Neural crest cell (in vitro differentiated cells): ENCODE measurements at places on chromosomes 1 and 21. TPM values are rescaled to one million over a fixed set of nuclear protein-coding genes. Genes with fewer than 3 reads are reported as not detected.
A peak's percentile ranks its signal among the peaks of the same experiment; 100 is the strongest.

GRCh38 chr1:197798492-197798891 lies 23.2 kb upstream of the DENND1B start:
- peaks cover 4% of the 10 kb centered on the region for H3K4me1 ChIP-seq
- DNase-seq: no peak
- H3K27ac ChIP-seq: no peak overlapping the region
- H3K36me3 ChIP-seq: peaks cover 17% of the 10 kb centered on the region
- no peak overlapping the region for H3K4me3 ChIP-seq
- no peaks in the 10 kb centered on the region for H3K27me3 ChIP-seq

DNA sequence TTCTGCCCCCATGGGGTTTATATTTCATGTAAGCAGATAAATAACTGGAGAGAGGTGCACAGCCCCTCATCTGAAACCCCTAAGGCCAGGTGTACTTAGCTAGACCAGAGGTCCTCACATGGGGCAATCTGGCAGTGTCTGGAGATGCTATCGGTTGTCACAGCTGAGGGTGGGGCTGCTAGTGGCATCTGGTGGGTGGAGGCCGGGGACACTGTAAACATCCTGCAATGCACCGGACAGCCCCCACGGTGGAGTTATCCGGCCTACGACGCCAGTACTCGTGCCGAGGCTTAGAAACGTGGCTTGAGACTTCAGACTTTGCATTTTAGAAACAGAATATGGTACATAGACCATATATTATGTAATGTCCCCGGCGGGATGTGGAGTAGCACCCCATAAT lies 186.5 kb upstream of the VAMP3 start:
- no peak overlapping the region for H3K27ac ChIP-seq
- DNase-seq: no peak
- H3K4me3 ChIP-seq: no peak overlapping the region
- no peaks in the 10 kb centered on the region for H3K4me1 ChIP-seq
- no peaks in the 10 kb centered on the region for H3K36me3 ChIP-seq

GRCh38 chr1:34029954-34030353 lies 135.1 kb downstream of the CSMD2 start:
- H3K4me1 ChIP-seq: no peaks in the 10 kb centered on the region
- no peaks in the 10 kb centered on the region for H3K27me3 ChIP-seq
- H3K4me3 ChIP-seq: no peak overlapping the region
- H3K27ac ChIP-seq: no peak overlapping the region

DNA sequence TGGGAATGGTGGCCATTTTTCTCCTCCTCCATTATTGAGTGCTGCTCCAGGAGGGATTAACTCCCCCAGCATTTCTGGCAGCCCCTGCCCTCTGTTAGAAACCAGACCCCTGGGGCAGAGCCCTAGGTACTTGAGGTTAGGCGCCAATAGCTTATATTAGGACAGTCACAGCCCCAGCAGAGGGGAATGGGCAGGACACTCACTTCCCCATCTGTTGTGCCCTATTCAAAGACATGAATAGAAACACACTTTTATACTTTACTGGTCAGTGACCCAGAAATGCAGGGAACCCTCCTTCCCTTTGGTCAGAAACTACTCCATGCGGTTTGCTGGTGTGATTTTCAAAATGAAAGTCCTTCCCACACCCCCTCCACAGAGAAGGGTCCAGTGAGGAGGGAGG lies 267.7 kb downstream of the PTBP2 start:
- no peak overlapping the region for H3K4me3 ChIP-seq
- H3K4me1 ChIP-seq: no peaks in the 10 kb centered on the region
- H3K36me3 ChIP-seq: no peaks in the 10 kb centered on the region
- DNase-seq: no peak
- H3K27ac ChIP-seq: no peak overlapping the region

DNA sequence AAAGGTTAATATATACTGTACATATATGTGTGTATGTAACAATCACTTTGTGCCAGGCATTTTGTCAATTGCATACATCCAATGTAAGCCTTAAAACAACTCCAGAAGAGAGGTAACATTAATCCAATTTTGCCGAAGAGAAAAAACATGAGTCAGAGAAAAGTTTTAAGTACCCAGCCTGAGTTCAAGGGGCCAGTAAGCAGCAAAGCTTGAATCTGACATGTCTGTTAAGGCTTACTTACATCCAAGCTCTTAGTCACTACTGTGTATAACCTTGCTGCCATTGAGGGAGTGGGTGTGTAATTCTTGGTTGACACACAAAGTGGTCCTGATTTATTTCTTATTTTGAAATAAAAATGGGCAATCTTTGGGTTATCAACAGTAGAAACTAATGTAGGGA lies 360.4 kb upstream of the LYPLAL1 start:
- no peak for DNase-seq
- no peaks in the 10 kb centered on the region for H3K27me3 ChIP-seq
- H3K27ac ChIP-seq: no peak overlapping the region
- H3K4me3 ChIP-seq: no peak overlapping the region
- H3K36me3 ChIP-seq: no peaks in the 10 kb centered on the region

GRCh38 chr21:39663742-39664492 lies 51.2 kb downstream of the B3GALT5 start:
- DNase-seq: no peak
- H3K4me1 ChIP-seq: peaks cover 37% of the 10 kb centered on the region
- no peak overlapping the region for H3K27ac ChIP-seq
- no peak overlapping the region for H3K4me3 ChIP-seq
- H3K36me3 ChIP-seq: peaks cover 14% of the 10 kb centered on the region

DNA sequence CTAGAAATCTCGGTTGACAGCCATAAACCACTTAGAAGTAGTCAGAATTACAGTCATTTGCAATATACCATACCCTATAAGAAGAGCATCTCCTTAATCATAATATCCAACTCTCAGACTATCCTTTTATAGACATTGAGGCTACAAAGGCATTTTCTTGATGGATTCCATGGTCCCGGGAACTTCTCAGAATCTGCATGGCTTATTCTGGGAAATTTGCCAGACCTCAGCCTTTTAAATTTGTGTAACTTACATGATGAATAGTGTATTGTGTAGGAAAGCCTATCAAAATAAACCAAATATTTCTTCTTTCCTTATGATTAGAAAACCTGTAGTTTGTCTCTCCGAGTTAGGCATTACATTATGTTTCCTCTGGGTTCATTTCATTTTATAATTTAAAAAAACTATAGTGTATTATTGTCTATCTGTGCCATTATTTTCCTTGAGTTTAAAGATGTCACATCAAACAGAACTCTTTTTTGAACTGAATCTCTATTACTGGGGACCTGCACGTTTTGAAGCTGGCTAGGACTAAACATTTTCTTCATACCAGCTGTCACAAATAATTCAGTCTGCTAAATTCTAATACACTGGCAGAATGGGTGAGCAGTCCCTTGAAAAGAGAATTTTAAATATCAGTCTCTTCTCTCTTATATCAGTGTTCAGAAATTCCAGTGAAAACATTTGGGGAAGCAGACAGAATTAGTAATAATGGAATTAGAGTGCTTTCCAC lies 102.9 kb downstream of the GABPA start:
- H3K36me3 ChIP-seq: peaks cover 13% of the 10 kb centered on the region
- no peak overlapping the region for H3K4me3 ChIP-seq
- no peak overlapping the region for H3K27ac ChIP-seq
- peaks cover 6% of the 10 kb centered on the region for H3K4me1 ChIP-seq
- H3K27me3 ChIP-seq: peaks cover 6% of the 10 kb centered on the region

GRCh38 chr1:47558601-47559593 lies 121.1 kb downstream of the FOXD2 start:
- no peaks in the 10 kb centered on the region for H3K36me3 ChIP-seq
- no peak overlapping the region for H3K4me3 ChIP-seq
- H3K4me1 ChIP-seq: peaks cover 50% of the 10 kb centered on the region
- H3K27me3 ChIP-seq: peaks cover 19% of the 10 kb centered on the region
- H3K27ac ChIP-seq: no peak overlapping the region

DNA sequence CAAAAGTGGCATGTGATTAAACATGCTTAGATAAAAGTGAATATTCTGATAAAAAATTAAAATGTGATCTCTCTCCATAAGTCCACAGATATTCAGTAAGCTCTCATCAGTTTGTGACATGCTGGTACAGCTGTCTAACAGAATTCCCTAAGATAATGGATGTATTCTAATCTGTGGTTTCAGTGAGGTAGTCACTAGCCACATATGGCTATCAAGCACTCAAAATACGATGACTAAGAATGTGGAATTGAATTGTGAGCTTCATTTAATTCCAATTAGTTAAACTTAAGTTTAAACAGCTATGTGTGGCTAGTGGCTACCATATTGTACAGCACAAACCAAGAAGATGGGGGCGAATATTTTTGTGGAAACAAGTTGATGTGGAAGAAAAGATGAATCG lies 4.1 kb upstream of the REG4 start:
- no peaks in the 10 kb centered on the region for H3K36me3 ChIP-seq
- H3K4me1 ChIP-seq: no peaks in the 10 kb centered on the region
- H3K27me3 ChIP-seq: peaks cover 7% of the 10 kb centered on the region
- no peak overlapping the region for H3K4me3 ChIP-seq
- no peak for DNase-seq

DNA sequence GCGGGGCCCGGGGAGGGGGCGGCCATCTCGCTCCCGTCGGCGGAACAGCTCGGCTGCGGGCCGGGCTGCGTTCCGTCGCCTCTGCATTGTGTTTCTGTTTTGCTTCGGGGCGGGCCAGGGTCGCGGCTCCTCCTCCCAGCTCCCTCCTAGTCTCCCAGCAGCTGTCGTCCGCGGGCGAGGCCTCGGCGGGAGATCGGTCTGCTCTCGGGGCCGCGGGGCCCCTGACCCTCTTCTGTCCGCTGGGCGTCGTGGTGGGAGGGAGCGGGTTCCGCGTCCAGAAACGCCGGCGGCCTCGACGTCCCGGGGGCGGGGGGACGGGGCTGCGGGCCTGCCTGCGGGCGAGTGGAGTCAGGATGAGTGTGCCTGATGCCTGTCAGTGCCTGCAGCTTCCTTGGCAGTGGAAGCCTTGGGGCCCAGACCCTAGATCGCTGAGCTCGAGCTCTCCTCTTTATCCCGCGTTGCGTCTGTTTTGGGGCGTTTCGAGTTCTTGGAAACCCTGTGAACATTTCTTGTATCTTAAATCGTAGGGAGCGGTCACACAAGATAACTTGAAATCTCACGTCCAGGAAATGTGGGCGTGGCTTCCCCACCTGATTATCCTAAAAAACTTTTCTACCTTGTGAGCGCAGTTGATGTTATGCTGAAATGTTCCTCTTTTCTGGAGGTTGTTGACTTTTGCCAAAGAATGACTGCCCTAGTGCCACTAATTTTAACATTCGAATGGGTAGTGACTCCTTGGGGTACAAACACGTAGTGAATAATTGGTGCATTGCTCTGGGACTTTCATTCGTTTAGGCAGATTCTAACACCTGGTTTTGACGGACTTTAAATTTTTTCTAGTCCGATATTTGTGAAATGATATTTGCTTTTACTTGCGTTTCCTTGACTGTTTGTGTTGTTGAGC lies 676 bp downstream of the MORC3 start:
- peaks cover 29% of the 10 kb centered on the region for H3K4me1 ChIP-seq
- peak overlapping the region; percentile 58 for H3K27ac ChIP-seq
- DNase-seq: peak; percentile 64

GRCh38 chr1:51324251-51325010 lies 5.9 kb downstream of the TTC39A start:
- H3K27me3 ChIP-seq: peaks cover 19% of the 10 kb centered on the region
- H3K27ac ChIP-seq: no peak overlapping the region
- H3K36me3 ChIP-seq: no peaks in the 10 kb centered on the region
- H3K4me1 ChIP-seq: no peaks in the 10 kb centered on the region
- no peak for DNase-seq

GRCh38 chr1:85449356-85449755 lies 15.6 kb downstream of the DDAH1 start:
- no peak for DNase-seq
- no peak overlapping the region for H3K4me3 ChIP-seq
- peaks cover 6% of the 10 kb centered on the region for H3K36me3 ChIP-seq
- peaks cover 26% of the 10 kb centered on the region for H3K4me1 ChIP-seq
- H3K27me3 ChIP-seq: no peaks in the 10 kb centered on the region

- no peak overlapping the region for H3K4me3 ChIP-seq
- H3K27me3 ChIP-seq: peaks cover 11% of the 10 kb centered on the region
- no peak for DNase-seq
- peaks cover 39% of the 10 kb centered on the region for H3K4me1 ChIP-seq
Observed at GRCh38 chr1:7302873-7303272, 468.2 kb upstream of the VAMP3 start.

DNA sequence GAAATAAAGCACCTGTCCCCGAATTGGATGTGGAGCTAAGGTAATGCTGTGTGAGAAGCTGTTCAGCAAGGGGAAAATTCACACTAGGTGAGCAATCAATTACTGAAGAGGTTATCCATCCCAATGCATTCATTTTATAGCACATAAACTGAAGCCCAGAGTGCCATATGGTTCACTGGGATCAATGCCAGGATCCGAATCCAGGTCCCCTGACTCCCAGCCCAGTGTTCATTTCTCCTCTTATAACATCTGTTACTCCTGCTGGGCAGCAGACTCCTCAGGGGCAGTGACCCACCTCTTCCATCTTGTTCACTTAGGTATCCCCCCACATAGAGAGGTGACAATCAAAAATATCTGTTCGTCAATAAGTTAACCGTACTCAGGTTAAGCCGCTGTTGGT lies 13.2 kb upstream of the SEC16B start:
- no peaks in the 10 kb centered on the region for H3K27me3 ChIP-seq
- no peak for DNase-seq
- H3K4me3 ChIP-seq: no peak overlapping the region
- peaks cover 5% of the 10 kb centered on the region for H3K4me1 ChIP-seq
- no peak overlapping the region for H3K27ac ChIP-seq
- peaks cover 10% of the 10 kb centered on the region for H3K36me3 ChIP-seq

- H3K36me3 ChIP-seq: peaks cover 2% of the 10 kb centered on the region
- no peak for DNase-seq
- no peak overlapping the region for H3K4me3 ChIP-seq
- H3K27me3 ChIP-seq: no peaks in the 10 kb centered on the region
- H3K4me1 ChIP-seq: peaks cover 4% of the 10 kb centered on the region
- no peak overlapping the region for H3K27ac ChIP-seq
Observed at GRCh38 chr1:180494370-180494769, 8.0 kb downstream of the ACBD6 start.

GRCh38 chr1:20108366-20109123 lies 10.8 kb downstream of the PLA2G2D start:
- no peak overlapping the region for H3K4me3 ChIP-seq
- H3K4me1 ChIP-seq: peaks cover 20% of the 10 kb centered on the region
- no peak for DNase-seq
- H3K27ac ChIP-seq: peak overlapping the region; percentile 61

GRCh38 chr1:110580244-110580643 lies 25.9 kb downstream of the KCNA2 start:
- no peak overlapping the region for H3K4me3 ChIP-seq
- H3K27me3 ChIP-seq: no peaks in the 10 kb centered on the region
- H3K36me3 ChIP-seq: no peaks in the 10 kb centered on the region
- no peak for DNase-seq
- H3K27ac ChIP-seq: no peak overlapping the region

DNA sequence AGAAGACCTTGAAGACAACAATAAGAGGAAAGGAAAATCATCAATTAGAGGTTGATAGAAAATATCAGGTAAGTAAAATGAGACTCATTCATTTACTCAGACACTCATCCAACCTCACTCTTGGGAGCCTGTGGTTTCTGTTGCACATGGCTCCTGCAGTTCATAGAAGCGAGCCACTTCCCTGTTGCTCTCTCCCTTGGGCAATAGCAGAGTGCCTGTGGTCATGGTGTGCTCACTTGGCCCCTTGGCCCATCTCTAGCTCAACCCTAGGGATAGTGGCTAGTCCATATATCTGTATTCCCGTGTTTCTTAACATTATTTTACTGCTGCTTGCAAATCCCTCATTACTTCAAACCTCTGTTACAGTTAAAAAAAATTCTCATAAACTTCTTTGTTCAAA lies 368.6 kb downstream of the PTPRC start:
- no peak overlapping the region for H3K4me3 ChIP-seq
- no peaks in the 10 kb centered on the region for H3K36me3 ChIP-seq
- H3K27ac ChIP-seq: no peak overlapping the region

Gene TMEM269
- 0.70 and 0.91 TPM in 2 replicates for total RNA-seq

Gene LAMC2
- total RNA-seq: not detected in 2 replicates

Gene SFT2D2
- total RNA-seq: 49.6 and 52.9 TPM in 2 replicates

Gene CCDC24
- 4.9 and 5.5 TPM in 2 replicates for total RNA-seq

Gene MX1
- total RNA-seq: 2.4 and 3.3 TPM in 2 replicates

Gene TADA1
- 24.1 and 25.6 TPM in 2 replicates for total RNA-seq

Gene CASZ1
- 2.6 and 2.9 TPM in 2 replicates for total RNA-seq
